ENCODE measurements at places on chromosomes 13 and 19.

GRCh38 chr13:75915066-75915465, 278.9 kb downstream of the LMO7 start:
- DNase-seq, result no peak

GRCh38 chr13:32428581-32429432, 877 bp upstream of the N4BP2L1 start:
- DNase-seq, result no peak

GRCh38 chr19:37699057-37699456, 20.5 kb downstream of the ZNF607 start:
- peak; percentile 8 for DNase-seq

DNA sequence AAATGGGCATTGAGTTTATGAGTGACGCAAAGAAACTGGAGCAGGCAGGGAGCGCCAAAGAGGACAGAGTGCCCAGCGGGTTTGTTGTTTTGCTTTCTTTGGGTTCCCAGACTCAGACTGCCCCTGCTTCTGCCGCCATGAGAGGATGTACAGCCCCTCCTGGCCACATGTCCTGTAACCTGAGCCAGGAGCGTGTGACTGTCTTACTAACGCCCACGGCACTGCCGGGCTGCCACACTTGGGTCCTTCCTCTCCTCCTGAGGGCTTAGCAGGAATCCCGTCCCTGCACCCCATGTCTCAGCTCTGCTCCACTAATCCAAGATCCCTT, 80.5 kb downstream of the GPR12 start:
- peak; percentile 54 for DNase-seq

GRCh38 chr13:59459972-59460371, 703.8 kb downstream of the DIAPH3 start:
- DNase-seq, result peak; percentile 41

GRCh38 chr19:40471111-40471510, 4.3 kb downstream of the SPTBN4 start:
- DNase-seq, result no peak

DNA sequence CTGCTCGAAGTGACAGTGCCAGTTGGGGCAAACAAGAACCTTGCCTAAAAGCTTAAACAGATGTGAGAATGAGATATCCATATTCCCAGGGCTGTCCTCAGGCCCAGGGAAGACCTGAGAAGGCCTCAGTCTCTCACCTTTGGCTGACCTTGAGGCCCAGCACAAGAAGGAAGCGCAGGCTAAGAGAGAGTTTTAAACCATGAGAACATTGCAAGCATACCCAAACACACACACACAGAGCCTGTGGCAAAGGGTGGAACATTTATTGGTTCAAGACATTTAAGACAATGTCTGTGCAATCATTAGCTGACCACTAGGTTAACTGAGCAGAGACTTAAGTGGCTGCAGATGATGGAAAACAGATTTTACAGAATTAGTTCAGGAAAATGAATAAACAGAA, 248.2 kb downstream of the NBEA start:
- no peak for DNase-seq
